ENCODE measurements at places on chromosomes 6 and 20.

GRCh38 chr20:50195524-50196120, 5.0 kb downstream of the CEBPB start:
- no peak for DNase-seq

DNA sequence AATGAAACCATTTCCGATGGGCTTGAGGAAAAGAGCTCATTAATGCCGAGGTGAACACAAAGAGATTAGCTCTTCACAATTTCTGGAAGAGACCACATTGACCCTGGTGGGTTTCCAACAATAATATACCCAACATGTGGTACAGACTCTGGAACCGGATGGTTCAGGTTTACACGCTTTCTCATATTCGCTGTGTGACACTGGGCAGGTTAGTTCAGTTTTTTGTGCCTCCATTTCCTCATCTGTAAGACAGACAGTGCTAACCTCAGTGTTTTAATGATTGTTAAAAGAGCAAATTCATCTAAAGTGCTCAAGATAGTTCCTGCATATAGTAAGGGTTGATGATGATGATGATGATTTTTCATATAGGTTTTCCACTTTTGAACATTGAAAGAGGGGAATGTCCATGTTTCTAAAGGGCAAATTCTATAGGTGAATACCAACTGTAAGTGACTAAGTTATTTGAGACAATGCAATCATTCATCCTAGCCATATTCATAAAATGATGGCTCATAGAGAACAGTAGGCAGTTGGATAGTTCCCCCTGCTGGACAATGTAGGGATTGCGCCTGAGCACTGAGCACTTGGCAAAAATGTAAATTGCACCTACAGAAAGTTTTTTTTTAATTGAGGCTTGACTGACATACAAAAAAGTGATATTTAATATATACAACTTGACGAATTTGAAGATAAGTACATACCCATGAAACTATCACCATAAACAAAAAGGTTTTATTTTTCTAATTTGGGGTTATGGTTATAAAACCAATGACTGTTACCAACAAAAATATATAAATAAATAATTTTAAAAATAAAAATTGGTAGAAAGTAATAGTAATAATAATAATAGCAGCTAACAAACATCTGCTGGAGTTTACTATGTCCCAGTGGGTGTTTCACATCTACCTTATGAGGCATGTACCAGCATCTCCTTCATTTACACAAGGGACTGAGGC, 2.1 kb upstream of the PERP start:
- peak; percentile 62 for DNase-seq

- DNase-seq: no peak
Observed at GRCh38 chr6:110590821-110591351, 114.5 kb upstream of the SLC22A16 start.

- DNase-seq: no peak
Observed at GRCh38 chr6:22546236-22546635, 23.1 kb upstream of the HDGFL1 start.

GRCh38 chr6:136007345-136007744, 155.8 kb downstream of the PDE7B start:
- no peak for DNase-seq

DNA sequence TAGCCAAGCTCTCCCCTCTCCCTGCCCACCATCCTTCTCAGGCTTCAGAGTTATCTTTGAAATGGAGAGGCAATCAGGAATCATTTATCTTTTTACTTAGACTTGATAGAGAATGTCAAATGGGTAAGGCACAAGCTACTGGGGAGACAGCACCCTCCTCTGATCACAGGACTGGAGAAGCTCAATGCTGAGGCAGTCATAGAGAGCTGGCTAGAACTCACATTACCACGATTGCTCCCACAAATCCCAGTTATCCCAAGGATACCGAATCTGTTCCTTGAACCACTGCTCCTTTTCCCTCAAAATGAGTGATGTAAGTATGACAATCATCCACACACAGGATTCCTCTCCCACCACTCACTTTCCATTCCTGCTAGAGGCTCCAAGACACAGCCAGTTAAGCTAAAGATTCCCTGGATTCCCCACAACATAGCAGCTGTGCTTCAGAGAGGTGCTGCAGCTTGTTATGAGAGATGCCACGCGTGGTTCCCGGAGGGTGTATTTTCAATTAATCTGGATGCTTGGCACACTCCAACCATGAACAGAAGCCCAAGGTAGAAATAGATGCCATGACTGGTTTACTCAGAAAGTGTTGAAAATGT, 96.2 kb upstream of the VGLL2 start:
- no peak for DNase-seq

GRCh38 chr6:170205126-170205525, 85.8 kb downstream of the DLL1 start:
- DNase-seq: no peak

DNA sequence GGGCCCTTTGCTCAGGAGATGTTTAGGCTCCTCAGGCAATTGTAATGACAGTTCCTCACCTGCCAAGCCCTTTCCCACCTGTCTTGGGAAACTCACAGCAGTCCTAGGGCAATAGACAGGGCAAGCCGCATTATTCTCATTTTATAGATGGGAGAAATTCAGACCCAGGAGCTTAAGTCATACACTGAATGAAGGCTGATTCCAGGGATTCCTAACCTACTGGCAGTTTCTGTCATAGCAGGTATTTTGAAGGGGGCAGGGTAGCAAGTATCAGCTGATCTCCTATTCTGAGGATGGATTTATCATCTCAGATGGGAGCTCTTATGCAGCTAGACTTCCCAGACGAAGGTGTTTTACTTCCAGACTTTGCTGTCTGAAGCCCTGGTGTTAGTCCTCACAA, 61.4 kb upstream of the MYL9 start:
- DNase-seq: no peak

DNA sequence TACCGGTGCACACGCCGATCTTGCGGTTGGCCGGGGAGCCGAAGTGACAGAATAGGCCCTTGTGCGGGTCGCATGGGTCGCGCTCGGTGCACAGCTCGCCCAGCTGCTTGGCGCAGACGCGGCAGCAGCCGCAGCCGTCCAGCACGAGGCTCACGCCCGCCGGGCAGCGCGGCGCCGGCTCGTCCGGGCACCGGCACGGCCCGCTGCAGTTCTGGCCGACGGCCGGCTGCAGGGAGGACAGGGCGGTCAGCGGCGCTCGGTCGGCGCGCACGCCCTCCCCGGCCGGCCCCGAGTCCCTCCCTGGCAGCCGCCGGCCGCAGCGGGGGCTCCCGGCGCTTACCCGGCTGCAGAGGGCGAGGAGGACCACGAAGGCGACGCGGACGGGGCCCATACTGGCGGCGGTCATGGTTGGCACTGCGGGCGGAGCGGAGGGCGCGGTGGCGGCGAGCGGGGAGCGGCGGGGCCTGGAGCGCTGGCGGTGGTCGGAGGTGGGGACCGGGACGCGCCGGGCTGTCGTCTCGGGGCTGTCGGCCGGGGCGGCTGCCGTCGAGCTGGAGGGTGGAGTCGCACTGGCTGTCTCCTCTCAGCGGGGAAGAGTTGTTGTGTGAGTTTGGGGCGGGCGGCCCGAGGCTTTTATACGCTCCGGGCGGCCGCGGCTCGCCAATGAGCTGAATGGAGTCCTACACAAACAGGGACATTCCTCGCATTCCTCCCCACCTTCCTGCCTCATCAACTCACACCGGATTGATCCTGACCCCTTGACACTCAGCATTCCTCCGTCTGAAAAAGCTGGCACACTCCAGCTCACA, at the start of gene CCN2:
TSS of gene CCN2 (minus strand) at position 606 of the 809 bp plus-strand sequence. CDS start at position 406, 200 bp downstream.
- no peak for DNase-seq

DNA sequence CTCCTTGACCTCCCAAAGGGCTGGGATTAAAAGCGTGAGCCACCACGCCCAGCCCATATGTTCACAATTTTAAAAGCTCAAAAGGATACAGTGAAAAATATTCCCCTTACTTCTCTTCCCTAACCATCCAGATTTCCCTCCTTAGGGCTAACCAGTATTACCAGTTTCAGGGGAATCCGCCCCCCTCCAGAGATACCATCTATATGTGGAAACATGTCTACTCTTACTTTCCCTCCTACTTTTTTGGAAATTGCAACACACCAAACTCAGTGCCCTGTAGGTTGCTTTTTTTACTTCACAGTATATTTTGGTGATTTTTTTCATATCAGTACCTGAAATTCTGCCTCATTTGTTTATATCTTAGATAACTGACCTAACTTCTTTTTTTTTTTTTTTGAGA, 6.9 kb upstream of the RPL10A start:
- DNase-seq: no peak

GRCh38 chr20:23130622-23131140, 44.6 kb upstream of the CD93 start:
- DNase-seq: no peak

DNA sequence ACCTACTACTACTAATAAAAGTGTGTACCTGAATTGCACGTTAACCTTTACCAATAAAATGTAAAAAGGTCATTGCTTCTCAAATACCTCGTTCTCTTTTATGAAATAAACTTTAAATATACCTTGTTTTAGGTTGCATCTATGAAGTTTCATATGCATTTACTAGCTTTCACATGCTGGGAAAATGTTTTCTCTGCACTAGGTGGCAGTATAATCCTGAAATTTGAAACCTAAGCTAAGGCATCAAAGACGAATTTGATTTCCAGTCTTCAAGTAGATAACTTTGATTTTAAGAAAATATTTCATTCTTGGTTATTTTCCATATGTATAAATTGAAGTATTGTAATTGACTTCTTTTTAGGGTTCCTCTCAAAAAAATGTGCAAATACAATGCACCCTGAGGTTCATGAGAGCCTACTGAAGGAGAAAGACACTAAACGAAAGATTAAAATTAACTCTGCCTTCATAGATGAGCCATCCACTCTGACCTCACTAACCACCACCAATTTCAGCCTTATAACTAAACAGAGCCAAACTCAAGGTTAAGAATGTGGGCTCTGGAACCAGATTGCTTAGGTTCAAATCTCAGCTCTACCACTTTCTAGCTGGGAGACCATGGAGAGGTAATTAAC, 7.3 kb upstream of the COL9A1 start:
- no peak for DNase-seq

DNA sequence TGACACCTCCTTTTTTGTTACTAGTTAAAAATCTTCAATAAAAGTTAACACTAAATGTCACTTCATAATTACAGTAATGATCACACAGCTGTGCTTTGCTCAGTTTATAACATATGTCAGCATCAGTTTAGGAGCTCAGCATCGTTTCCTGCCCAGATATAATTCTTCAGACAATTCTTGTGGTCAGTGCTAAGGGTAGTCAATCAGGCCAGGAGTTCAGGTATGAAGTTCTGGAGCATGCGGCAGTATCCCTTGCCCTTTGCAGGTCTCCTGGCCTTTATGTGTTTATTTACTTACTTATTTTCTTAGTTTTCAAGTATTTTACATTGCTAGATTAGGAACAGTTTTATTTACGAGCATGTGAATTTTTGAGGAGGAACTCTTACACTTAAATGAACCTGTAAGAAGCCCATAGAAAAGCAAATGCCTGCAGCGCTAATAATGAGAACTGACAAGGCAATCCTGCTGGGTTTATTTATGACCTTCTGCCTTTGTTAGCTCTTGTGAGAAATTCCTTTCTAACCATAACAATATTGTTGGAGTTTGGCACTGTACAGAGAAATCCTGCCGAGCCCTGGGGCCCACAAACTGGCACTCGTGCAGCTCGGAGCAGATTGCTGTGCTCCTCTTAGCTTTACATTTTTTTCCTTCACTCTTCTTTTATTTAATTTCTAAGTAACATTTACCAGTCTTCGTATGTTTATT, 252.8 kb downstream of the TMEM242 start:
- DNase-seq: no peak

- DNase-seq: no peak
Observed at GRCh38 chr6:17957086-17957485, 30.3 kb downstream of the KIF13A start.

DNA sequence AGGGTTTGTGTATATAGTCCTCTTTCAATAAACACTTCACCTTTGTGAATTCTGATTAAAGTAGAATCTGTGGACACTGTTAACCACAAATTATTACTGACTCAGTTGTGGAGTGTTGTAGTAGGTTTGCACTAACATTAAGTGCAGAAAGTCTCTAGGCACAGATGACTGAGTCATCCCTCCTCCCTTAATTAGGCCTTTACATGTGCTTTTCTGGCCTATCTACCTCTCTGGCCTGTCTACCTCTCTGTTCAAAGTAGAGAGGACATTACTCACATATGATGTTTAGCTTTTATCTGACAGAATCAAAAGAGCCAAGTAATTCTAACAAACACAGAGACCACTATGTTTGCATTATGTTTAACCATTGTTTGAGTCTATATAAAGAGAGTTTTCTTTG, 783.0 kb downstream of the TENT5A start:
- no peak for DNase-seq

GRCh38 chr6:70707893-70708292, 40.2 kb downstream of the SMAP1 start:
- no peak for DNase-seq

DNA sequence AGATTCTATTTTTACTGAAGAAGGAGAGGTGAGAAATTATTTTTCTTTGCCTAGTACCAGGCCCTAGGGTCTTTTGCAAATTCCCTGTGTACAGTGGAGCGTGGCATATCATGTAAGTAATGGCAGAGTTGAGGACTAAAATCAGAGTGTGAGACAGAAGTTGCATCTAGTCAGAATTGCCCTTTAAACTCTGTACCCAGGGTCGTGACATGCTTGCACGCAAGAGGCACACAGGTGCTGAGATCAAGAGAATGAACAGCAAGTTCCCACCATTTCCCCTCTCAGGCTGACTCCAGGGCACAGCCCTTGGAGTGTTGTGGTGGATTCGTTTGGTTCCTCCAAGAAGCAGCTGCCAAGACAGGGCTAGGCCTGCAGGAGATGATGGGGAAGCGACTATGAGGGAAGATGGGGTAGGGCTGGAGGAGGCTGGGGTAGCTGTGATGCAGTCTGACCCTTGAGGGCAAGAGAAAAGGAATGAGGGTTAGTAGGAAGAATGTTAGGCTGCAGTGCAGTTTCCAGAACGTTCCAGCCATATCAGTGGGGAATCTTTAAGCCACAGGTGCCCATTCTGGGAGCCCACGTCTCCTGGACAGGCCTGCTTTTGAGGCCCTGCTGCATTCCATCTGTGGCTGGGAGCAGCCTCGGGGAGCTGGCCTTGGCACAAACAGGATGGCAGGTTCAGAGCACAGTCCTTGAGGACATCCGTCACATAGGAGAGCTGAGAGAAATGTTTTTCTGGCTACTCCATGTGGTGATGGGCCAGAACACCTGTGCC, 6.9 kb downstream of the NELFCD start:
- no peak for DNase-seq

- DNase-seq: no peak
Observed at GRCh38 chr6:165805636-165806035, 142.6 kb upstream of the PDE10A start.

DNA sequence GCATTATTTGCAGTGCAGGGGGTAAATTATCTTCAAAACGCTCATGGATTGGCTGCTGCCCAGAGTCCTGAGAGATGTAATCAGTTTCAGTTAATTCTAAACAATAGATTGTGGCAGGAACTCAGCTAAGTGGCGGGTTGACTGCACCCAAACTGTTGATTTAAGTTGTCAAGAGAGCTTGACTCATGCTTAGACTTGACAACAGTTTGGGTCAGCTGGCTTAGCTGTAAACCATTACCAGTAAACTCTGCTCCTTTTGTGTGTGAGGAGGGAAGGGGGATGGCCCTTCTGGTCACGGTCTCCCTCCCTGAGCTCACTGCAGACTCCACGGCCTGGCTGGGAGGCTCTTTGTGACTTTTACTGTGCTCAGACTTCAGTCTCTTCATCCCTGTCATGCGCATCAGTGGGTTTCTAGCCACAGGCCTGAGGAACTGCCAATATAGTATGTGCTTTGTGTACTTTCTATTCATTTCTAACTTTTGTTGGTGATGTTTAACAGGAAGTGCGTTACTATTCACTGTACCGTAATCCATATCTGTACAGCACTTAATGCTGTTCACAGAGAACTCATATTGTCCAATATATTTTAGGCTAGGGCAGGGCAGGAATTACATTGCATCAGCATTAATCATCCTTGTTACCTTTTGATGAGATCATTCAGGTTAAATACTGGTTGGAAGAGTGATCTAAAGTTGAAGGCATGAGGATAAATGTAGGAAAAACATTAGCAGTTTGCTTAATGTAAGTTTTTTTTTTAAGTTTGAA, 488.3 kb downstream of the CDKAL1 start:
- no peak for DNase-seq
